ENCODE measurements at places on chromosomes 7 and 10. TPM values are rescaled to one million over a fixed set of nuclear protein-coding genes. Genes with fewer than 3 reads are reported as not detected.

Gene TMEM178B
- 15.8 TPM for total RNA-seq

Gene LIPJ
- not detected for total RNA-seq

Gene SLC35G1
- total RNA-seq = 5.6 TPM

DNA sequence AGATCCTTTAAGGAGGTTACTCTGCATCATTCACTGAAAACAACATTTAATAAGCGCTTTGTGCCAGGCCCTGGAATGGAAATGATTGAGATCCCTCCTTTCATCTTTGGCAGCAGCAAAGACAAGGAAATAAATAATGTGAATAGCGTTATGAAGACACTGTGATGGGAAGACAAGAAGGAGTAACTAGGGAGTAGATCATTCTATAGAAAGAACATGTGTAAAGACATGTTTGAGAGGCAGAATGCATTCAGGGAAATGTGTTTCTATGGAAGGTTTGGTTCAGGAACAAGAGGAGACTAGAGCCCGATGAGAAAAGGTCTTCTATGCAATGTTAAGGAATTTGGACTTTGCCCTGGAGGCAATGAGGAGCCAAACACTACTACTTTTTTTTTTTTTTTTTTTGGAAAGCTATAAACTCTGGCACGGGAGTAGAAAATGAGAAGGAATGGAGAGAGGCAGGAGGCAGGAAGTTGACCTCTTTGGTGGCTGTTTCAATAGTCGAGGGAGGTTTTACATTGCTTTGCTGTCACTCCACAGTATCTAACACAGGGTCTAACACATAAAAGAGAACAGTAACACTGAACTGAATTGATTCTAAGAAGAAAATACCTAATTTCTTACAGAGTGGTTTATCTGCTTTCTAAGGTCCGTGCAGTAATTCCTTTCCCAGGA, 44.9 kb downstream of the SMURF1 start:
- H3K4me3 ChIP-seq = no peak overlapping the region
- no peaks in the 10 kb centered on the region for H3K36me3 ChIP-seq
- H3K4me1 ChIP-seq = no peaks in the 10 kb centered on the region
- no peak for DNase-seq

- no peak for DNase-seq
- H3K4me1 ChIP-seq = no peaks in the 10 kb centered on the region
- H3K27me3 ChIP-seq = no peaks in the 10 kb centered on the region
Observed at GRCh38 chr7:22333680-22334141, 23.2 kb downstream of the RAPGEF5 start.

DNA sequence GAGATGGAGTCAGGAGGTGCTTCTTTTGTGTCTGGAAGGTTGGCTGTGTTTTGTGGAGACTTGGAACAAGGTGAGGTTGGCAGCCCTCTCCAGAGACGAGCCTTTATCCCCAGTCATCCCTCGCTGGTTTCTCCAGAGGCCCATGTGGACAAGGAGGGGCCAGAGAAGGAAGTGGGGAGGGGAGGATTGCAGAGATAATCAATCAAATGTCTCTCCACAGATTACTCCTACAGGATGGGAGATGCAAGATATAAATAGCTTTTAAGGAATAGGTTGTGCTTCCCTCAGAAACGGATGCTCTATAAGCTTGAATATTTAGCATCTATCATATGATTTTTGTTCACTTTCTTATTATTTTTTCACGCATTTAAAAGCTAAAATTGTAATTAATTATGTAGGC, 70.4 kb upstream of the VWDE start:
- H3K27me3 ChIP-seq = no peaks in the 10 kb centered on the region
- DNase-seq = no peak
- H3K27ac ChIP-seq = no peak overlapping the region
- no peaks in the 10 kb centered on the region for H3K36me3 ChIP-seq
- H3K4me3 ChIP-seq = no peak overlapping the region

GRCh38 chr7:157952050-157952667, 615.4 kb downstream of the DNAJB6 start:
- H3K4me1 ChIP-seq = no peaks in the 10 kb centered on the region
- H3K27me3 ChIP-seq = no peaks in the 10 kb centered on the region
- H3K27ac ChIP-seq = no peak overlapping the region
- no peak for DNase-seq
- no peak overlapping the region for H3K4me3 ChIP-seq

DNA sequence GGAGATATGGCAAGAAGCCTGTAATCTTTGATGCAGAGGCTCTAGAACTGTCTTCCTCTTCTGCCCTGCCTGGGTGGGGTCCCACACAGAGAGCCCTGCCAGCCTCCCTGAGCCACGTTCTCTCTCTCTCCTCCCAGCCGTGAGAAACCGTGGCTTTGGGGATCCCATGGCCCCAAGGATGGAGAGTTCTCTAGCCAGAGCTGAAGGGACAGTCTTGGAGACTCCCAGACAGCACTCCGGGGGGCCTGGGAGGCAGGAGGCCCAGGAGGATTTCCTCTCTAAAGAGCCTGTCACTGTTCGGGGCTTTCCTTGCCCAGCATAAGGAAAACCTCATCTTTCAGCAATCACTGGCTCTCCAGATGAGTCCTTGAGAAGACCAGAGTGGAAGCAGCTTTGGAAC, 227.1 kb downstream of the ARHGAP12 start:
- no peak for DNase-seq
- H3K27me3 ChIP-seq = no peaks in the 10 kb centered on the region
- no peak overlapping the region for H3K4me3 ChIP-seq
- no peaks in the 10 kb centered on the region for H3K36me3 ChIP-seq

GRCh38 chr7:50626286-50626685, 61.1 kb upstream of the DDC start:
- DNase-seq = no peak
- H3K27ac ChIP-seq = peak overlapping the region; percentile 78
- H3K4me3 ChIP-seq = no peak overlapping the region
- no peaks in the 10 kb centered on the region for H3K4me1 ChIP-seq
- no peaks in the 10 kb centered on the region for H3K36me3 ChIP-seq

GRCh38 chr10:23692736-23693135, 253.9 kb downstream of the OTUD1 start:
- no peak overlapping the region for H3K4me3 ChIP-seq
- peaks cover 28% of the 10 kb centered on the region for H3K4me1 ChIP-seq
- H3K27me3 ChIP-seq = peaks cover 10% of the 10 kb centered on the region
- H3K36me3 ChIP-seq = no peaks in the 10 kb centered on the region
- no peak overlapping the region for H3K27ac ChIP-seq

- H3K4me1 ChIP-seq = peaks cover 36% of the 10 kb centered on the region
- peak overlapping the region; percentile 81 for H3K4me3 ChIP-seq
- H3K27ac ChIP-seq = peak overlapping the region; percentile 92
- no peaks in the 10 kb centered on the region for H3K27me3 ChIP-seq
Observed at GRCh38 chr7:1569016-1569415, 816 bp downstream of the PSMG3 start.

DNA sequence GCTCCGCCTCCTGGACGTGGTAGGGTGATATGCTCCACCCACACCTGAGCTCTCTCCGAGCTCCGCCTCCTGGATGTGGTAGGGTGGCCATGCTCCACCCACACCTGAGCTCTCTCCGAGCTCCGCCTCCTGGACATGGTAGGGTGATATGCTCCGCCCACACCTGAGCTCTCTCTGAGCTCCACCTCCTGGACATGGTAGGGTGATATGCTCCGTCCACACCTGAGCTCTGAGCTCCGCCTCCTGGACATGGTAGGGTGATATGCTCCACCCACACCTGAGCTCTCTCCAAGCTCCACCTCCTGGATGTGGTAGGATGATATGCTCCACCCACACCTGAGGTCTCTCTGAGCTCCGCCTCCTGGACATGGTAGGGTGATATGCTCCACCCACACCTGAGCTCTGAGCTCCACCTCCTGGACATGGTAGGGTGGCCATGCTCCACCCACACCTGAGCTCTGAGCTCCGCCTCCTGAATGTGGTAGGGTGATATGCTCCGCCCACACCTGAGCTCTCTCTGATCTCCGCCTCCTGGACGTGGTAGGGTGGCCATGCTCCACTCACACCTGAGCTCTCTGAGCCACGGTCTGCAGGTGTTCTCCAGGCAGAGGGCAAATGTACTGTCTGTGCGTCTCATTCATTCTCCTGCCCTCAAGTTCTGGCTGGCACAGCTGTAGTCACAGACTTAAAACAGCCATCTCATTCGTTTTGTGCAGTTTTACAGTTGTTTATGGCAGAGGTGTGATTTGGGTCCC, 252.4 kb downstream of the DIP2C start:
- no peak overlapping the region for H3K27ac ChIP-seq
- H3K4me1 ChIP-seq = no peaks in the 10 kb centered on the region
- H3K4me3 ChIP-seq = no peak overlapping the region
- peaks cover 27% of the 10 kb centered on the region for H3K36me3 ChIP-seq
- H3K27me3 ChIP-seq = no peaks in the 10 kb centered on the region
- no peak for DNase-seq

- DNase-seq = no peak
- H3K27me3 ChIP-seq = no peaks in the 10 kb centered on the region
Observed at GRCh38 chr10:19839552-19839951, 23.3 kb downstream of the PLXDC2 start.

DNA sequence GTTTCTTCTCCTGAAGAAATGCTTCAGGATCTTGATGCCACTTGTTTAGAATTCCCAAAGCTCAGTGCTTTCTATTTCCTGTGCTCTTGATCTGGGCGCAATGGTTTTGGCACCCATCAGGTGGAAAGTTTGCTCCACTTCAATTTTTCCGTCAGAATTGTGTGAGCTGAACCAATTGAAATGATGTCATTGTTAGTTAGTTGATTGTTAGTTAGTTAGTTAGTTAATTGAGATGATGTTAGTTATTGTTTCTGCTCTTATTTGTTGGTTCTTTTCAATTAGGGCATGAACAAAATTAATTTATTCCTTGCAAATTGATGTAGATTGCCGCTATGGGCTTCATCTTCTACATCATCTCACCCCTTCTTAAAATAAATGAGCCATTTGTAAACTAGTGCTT, 252.6 kb downstream of the BAMBI start:
- peaks cover 9% of the 10 kb centered on the region for H3K4me1 ChIP-seq
- DNase-seq = no peak
- H3K4me3 ChIP-seq = no peak overlapping the region
- no peaks in the 10 kb centered on the region for H3K27me3 ChIP-seq

DNA sequence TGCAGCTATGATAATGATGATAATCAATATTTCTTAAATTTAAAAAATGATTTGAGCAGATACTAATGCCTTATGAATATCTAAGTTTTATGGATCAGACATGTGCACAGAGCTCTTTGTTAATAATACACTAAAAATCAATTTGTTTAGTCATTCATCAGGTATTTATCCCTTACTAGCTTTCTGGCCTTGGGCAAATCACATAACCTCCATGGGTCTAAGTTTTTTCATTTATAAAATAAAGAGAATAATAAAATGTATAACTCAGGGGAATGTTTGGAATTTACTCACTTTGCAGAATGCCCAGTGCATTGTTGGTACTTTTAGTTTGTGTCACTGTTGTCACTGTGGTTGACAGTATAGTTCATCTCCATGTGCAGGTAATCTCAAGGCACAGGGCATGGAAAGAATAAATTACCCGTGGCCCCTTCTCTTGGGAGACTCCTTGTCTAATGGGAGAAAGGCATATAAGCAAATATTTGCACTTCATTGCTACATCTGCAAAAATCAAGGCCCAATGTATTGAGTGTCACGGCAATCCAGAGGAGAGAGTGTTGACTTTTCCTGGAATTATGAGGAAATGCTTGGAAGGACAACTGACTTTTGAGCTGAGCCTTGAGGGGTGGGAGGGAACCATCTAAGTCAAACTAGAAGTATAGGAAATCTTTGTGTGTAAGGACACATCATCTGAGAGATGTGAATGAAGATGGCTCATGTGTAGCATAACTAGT, 64.7 kb upstream of the CTTNBP2 start:
- no peak overlapping the region for H3K4me3 ChIP-seq
- H3K27ac ChIP-seq = no peak overlapping the region
- H3K27me3 ChIP-seq = no peaks in the 10 kb centered on the region
- no peaks in the 10 kb centered on the region for H3K36me3 ChIP-seq
- DNase-seq = no peak

DNA sequence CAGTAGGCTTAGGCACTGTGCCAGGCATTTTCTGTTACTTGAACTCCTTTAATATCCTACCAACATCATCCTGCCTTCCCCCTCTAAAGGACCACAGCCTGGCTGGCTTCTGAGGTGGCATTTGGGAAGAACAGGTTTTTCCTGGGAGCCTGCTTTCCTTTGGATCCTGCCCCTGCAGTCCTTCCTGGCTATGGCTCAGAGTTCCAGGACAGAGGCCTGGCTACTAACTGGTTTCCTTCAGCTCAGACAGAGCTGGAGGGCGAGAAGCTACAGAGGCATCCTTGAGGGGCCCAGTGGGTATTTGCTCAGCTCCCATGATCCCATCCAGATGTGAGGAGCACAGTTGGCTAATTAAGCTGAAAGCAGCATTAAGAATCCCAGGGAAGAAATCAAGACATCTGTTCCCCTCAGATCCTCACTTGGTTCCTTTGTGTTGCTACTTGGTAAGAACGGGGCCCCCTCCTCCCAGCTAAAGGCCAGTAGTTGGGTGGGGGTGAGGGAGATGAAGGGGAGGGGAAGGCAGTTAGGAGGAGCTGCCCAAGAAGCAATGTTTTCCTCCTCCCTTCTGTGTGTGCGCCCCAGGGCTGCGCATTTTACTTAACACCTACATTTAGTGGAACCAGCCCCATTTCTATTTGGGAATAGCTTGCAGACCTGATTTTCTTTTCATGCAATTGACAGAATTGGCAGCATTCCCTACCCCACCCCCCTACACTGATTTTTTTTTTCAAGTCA, 142.6 kb upstream of the SORCS3 start:
- no peaks in the 10 kb centered on the region for H3K27me3 ChIP-seq
- H3K4me1 ChIP-seq = no peaks in the 10 kb centered on the region
- no peak overlapping the region for H3K27ac ChIP-seq
- no peaks in the 10 kb centered on the region for H3K36me3 ChIP-seq

DNA sequence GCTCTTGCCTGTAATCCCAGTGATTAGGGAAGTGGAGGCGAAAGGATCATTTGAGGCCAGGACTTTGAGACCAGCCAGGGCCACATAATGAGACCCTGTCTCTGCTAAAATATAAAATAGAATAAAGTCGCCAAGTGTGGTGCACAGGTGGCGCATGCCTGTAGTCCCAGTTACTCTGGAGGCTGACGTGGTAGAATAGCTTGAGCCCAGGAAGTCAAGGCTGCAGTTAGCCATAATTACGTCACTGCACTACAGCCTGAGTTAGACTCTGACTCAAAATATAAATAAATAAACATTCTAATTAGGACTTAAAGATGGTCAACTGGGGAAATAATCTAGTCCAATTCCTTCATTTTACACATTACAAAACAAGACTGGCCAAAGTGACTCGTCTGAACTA, 768 bp downstream of the CHCHD2 start:
- peaks cover 15% of the 10 kb centered on the region for H3K4me1 ChIP-seq
- no peak for DNase-seq
- H3K4me3 ChIP-seq = peak overlapping the region; percentile 88
- H3K27me3 ChIP-seq = no peaks in the 10 kb centered on the region
- H3K27ac ChIP-seq = peak overlapping the region; percentile 92

- DNase-seq = no peak
- H3K27ac ChIP-seq = no peak overlapping the region
- H3K27me3 ChIP-seq = no peaks in the 10 kb centered on the region
- H3K4me1 ChIP-seq = peaks cover 16% of the 10 kb centered on the region
Observed at GRCh38 chr7:16951483-16952080, 69.8 kb upstream of the AGR3 start.

DNA sequence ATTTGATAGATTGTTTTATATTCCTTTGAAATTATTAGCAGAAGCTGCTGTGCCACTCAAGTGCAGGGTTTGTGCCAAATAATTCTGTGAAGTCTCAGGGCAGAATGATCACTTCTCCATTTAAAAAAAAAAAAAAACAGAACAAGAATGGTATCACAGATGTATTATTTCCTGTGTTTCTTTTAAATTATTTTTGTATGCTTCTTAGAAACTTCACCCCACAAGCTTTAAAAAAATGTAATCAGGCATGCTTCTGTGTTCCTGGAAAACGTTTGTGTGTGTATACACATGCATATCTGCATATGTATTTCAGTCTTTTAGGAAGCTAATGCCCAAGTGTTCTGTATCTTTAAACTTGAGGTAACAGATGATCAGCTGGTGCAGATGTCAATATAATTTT, 6.3 kb upstream of the CD36 start:
- peaks cover 86% of the 10 kb centered on the region for H3K4me1 ChIP-seq
- H3K27ac ChIP-seq = no peak overlapping the region
- no peaks in the 10 kb centered on the region for H3K27me3 ChIP-seq
- no peak for DNase-seq

Measured in right atrium auricular region (tissue), 2 donors.